ENCODE measurements at places on chromosomes 6 and 20.

GRCh38 chr6:166050559-166050958 lies 117.1 kb downstream of the TBXT start:
- no peak for DNase-seq

GRCh38 chr6:33697845-33698244 lies 13.7 kb downstream of the UQCC2 start:
- no peak for DNase-seq

DNA sequence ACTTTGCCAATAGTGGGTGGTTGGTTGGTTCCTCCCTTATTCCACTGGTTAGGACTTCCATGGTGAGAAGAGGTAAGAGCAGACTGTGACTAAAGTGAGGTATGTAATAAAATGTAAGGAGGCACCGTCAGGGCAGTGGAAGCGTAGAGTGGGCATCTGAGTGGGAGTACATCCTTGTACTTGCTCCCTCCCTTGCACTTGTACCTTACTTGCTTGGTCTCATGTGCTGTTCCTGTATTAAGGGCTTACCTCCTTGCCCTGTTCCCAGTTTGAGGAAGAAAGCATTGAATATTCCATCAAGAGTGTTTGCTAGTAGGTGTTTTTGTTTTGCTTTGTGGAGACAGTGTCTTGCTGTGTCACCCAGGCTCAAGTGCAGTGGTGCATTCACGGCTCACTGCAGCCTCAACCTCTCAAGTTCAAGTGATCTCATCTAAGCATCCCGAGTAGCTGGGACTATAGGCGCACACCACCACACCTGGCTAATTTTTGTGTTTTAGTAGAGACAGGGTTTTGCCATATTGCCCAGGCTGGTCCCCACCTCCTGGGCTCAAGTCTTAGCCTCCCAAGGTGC lies 25.5 kb downstream of the AMD1 start:
- no peak for DNase-seq

GRCh38 chr6:166360243-166361076 lies 18.1 kb upstream of the SFT2D1 start:
- DNase-seq = no peak

DNA sequence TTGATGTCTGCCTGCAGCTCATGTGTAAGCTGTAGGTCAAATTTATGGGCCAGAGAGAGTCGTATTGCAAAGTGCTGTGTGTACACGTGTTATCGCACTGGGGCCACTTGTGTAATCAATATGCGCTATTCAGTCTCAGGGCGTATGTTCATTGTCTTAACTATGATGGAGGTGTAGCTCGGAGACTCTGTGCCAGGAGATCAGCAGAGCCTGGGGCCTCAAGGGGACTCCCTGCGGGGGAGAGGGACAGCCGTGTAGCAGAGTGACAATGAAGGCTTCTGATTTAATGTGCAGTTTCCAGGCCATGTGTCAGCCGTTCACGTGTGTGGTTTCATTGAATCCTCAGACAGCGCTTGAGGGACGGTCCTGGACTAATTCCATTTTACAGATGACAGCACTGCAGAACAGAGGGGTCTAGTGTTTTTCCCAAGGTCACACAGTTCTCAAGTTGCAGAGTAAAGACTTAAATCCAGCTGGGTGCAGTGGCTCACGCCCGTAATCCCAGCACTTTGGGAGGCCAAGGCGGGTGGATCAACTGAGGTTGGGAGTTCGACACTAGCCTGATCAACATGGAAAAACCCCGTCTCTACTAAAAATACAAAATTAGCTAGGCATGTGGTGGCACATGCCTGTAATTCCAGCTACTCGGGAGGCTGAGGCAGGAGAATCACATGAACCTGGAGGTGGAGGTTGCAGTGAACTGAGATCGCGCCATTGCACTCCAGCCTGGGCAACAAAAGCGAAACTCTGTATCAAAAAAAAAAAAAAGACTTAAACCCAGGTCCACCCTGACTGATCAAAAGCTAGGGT lies 242.5 kb downstream of the PREX1 start:
- DNase-seq = no peak

DNA sequence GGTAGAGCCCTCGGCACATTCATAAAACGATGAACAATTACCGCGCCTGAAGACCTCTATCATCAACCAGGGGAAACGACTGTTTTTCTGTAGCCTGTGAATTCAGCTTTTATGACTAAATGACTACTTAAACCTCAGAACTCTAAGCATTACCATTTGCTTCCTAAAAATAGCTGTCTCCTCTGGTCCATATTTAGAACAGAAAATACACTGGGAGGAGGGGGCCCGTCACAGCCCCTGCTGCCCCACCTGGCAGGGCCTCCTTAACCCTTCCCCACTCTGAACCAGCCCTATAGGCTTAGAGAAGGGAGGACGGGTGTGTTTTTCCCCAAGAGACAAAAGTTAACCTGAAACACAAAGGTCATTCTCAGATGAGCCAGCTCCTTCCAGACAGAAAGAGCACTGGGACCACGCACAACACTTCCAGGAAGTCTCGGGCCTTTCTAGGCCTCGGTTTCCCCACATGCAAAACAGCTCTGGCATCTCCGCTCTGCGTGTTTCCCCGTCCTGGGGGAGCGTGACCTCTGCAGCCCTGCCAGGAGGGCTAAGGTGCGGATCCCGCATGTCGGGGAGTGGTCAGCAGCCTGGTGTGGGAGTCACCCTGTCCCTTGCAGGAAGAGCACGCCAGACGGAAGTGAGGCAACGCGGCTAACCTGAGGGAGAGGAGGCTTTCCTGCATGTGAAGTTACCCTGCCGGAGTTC lies 193.9 kb downstream of the DLL1 start:
- no peak for DNase-seq

- DNase-seq = no peak
Observed at GRCh38 chr6:55868771-55869479, 6.5 kb downstream of the BMP5 start.

- no peak for DNase-seq
Observed at GRCh38 chr20:48875233-48875913, 46.1 kb upstream of the ARFGEF2 start.

DNA sequence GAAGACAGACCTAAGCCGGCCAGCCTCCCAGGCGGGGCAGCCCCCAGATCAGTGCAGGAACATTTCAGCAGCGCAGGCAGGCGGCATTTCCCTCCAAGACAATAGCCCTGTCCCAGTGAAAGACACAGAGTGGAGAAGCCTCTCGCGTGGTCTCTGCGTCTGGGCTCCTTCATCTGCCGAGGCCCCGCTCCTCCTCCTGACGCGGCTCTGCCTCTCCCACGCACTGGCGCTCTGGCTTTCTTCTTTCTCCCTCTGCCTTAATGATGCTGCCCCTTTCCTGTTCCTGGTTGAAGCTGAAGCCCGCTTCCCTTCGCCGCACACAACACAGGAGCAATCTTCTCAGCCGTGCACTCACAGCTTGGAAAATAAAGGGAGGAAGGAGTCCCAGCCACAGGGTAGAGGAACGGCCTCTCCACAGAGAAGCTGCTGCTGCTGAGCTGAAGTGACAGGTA lies 347.5 kb downstream of the CDH4 start:
- no peak for DNase-seq

DNA sequence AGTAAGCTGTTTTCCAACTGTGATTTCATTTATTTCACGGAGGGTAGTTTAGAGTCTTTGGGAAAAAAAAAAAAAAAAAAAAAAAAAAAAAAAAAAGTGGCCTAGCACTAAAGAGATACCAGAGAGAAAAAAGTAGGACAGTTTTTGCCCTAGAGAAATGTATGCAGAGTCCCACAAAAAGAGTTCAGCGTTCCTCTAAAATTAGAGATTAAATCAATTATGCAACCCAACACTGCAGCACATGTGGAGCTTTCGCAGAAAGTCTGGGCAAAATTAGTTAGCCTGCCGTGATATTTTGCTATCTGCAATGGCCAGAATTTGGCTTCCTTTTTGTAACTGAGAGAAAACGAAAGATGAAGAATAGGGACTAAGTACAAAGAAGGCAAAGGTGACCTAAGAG lies 309.8 kb downstream of the PKHD1 start:
- no peak for DNase-seq

DNA sequence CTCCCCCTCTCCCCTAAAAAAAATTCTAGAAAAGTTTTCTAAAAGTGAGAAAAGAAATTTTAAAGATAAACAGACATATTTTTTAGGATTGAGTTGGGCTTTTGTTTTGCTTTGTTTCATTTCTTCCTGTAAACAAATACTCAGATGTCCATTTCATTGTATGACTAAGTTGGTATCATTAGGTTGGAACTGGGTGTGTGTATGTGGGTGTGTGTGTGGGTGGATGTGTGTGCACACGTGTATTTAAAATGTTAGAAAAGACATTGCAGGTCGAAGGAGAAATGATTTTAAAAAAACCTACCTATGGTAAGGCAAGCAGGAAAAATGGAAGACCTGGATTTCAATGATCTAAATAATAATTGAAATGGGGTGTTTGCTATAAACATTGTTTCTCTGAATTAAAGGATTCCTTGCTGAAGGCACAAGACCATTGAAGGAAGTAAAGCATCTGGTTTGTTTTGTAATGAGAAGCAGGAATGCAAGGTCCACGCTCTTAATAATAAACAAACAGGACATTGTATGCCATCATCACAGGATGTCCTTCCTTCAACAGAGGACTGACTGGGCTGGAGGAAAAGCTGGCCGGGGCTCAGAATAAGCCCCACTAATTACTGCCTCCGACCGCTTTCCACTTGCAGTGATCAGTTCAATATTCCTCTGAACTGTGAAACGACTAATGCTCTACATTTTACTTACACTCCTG lies 996 bp upstream of the PRDM1 start:
- DNase-seq = peak; percentile 36

- DNase-seq = no peak
Observed at GRCh38 chr6:10414756-10415616, at the start of gene TFAP2A. Gene TFAP2A, minus strand, starts transcription at chr6:10415074. Its CDS starts 83 bp downstream, at chr6:10414991.

- no peak for DNase-seq
Observed at GRCh38 chr20:34175879-34176278, 63.8 kb upstream of the EIF2S2 start.

DNA sequence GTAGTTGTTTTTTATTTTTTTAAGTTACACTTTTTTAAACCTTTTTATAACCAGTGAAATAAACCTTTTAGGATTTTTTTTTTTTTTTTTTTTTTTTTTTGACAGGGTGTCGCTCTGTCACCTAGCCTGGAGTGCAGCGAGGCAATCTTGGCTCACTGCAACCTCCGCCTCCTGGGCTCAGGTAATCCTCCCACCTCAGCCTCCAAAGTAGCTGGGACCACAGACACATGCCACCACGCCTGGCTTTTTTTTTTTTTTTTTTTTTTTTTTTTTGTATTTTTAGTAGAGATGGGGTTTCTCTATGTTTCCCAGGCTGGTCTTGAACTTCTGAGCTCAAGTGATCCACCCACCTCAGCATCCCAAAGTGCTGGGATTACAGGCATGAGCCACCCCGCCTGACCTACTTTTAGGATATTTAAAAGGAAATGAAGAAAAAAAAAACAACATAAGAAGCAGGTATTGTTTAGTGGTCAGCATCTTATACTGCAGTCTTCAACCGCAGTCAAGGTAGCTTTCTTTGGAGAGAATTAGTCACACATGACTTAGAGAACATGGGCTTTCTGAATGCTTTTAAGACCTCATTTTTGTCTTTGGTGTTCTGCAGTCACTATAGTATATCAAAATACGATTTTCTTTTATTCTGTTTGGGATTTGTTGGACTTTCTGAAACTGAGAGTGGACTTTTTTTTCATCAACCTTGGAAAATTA lies 1.6 kb downstream of the POLR1H start:
- no peak for DNase-seq

DNA sequence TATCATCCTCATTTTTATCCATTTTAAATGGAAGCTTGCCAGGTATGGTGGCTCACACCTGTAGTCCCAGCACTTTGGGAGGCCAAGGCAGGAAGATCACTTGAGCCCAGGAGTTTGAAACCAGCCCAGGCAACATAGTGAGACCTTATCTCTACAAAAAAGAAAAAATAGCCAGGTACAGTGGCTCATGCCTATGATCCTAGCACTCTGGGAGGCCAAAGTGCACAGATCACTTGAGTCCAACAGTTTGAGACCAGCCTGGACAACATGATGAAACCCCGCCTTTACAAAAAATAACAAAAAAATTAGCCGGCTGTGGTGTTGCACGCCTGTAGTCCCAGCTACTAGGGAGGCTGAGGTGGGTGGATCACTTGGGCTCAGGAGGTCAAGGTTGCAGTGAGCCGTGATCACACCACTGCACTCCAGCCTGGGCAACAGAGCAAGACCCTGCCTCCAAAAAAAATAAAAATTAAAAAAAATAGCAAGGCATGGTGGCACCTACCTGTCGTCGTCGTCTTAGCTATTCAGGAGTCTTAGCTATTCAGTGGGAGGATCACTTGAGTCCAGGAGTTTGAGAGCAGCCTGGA lies 89.0 kb downstream of the TCP11 start:
- DNase-seq = no peak

DNA sequence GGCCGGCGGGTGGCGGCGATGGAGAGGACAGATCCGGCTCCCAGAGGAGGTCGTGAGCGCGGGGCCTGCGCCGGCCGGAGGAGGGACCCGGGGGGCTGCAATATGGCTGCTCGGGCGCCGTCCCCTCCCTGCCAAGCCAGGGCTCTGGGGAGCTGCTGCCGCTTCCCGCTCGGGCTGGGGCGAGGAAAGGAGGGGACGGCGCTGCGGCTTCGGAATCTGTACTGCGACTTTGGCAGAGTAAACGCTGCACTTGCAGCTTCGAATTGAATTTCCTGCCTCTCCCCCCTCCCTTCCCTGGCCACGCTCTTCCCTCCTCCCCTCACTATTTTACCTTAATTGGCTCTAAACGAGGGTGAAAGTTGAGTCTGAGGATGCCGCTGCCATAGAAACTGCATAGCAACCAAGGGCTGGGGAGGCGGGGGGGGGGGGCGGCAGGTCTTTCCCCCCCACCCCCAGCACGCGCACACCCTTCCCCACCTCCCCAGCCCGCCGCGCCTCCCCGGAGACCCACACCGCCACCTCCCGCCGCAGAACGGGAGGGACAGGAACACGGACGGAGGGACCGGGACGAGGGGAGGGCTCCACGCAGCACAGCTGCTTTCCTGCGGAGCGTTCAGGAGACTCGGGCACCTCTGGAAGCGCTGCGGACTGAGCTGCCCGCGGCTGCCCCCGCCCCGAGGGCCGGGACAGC lies 93.9 kb downstream of the RNASET2 start:
- peak; percentile 38 for DNase-seq

DNA sequence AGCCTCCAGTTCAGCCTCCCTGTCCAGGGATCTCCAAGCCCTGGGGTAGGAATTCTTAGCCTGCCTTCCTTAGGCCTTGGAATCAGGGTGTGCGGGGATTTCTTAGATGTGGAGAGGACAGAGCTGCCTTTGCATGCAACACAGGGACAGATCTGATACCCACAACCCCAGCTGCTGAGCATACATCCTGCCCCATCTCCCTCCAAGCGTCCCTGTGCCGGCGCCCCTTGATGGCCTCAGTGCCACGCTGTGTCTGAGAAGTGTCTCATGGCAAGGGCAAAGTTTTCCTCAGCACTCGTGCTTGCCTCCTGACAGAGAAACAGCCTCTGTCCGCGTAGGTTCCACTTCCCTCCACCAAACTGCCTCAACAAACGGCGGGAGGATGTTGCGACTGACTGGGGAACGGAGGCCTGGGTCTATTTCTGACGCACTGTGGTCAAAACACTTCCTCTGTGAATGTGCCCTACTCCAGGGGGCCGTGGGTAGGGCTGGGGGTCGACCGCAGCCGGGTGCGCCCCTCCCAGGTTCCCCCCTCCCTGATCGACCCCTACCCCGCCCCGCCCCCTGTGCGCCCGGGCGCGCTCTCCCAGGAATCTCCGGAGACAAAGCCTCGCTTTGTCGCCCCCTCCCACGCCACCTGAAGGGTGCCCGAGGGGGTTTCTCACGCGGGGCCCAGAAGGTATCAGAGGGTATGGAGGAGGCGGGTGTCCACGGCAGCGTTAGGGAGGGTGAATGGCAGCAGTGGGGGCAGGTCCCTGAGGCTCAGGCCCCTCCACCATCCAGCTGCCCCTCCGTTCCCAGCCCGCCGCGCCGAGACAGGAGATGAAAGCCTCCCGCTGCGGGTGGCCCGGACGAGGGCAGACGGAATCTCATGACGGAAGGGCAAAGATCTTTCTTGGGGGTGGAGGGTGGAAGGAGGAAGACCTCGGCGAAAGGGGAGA lies 806 bp downstream of the MICAL1 start:
- peak; percentile 48 for DNase-seq
